ENCODE measurements at places on chromosomes 12 and 14.

GRCh38 chr14:81205639-81206038 is 15.1 kb downstream of the GTF2A1 start:
- peak; percentile 31 for DNase-seq

DNA sequence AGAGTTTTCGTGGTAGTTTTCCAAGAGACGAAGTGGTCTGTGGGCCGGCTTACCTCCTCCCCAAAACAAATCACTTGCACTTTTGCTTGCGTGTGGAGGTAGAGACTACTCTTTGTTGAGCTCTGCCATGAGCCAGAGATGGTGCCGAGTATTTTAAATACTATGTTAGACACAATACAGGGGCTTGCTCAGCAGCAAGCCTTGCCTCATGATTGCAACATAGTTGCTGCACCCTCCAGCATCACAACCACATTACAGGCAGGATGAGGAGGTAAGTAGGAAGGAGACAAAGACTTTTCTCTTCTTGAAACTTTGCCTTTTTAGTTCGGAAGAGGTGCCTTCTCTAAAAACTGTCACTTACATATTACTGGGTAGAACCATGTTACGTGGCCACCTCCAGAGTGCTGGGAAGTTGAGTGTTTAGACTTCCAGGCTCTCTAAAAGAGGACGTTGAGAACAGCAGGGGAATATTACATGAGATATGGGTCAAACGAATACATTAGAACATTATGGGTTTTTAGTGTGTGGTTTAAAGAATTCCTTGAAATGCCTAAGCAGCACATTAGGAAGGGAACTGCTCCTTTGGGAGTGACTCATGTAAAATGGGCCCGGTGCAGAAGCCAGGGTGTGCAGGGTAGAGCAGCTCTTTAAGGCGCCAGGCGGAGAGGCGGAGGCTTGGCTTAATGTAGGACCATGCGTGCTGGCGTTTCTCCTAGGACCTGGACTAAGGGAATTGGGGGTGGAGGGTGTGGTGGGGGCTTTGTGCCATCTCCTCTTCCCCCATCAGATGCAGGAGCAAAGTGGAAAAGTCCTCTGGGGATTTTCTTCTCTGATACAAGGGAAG is 110.6 kb upstream of the PRMT8 start:
- no peak for DNase-seq

DNA sequence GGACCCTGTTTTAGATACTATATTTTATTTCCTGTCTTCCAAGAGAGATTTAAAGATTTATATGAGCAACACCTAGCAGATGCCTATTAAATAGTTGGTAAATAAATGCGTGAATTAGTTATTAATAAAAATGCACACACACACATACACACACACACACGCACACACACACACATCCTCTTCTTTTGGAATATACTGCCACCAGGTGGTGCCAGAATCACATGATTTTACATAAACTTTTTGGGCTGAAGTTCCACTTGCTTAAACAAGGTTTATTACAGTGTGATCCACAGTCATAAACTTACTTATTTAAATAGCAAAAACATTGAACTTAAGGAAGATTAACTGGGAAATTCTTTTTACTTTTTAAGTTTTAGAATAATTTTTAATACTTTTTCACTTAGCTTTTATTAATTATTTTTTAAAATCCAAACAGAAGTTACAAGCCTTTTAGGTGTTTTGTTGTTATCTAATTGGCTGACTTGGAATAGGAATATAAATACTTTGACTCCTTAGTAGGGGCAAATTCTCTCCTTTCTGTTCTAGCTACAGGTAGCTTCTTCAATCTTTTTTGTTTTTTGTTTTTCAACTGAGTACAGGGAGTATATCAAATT is 17.5 kb downstream of the RAD51B start:
- peak; percentile 85 for DNase-seq

GRCh38 chr12:54566792-54567191 is 17.4 kb downstream of the PDE1B start:
- DNase-seq: peak; percentile 60

DNA sequence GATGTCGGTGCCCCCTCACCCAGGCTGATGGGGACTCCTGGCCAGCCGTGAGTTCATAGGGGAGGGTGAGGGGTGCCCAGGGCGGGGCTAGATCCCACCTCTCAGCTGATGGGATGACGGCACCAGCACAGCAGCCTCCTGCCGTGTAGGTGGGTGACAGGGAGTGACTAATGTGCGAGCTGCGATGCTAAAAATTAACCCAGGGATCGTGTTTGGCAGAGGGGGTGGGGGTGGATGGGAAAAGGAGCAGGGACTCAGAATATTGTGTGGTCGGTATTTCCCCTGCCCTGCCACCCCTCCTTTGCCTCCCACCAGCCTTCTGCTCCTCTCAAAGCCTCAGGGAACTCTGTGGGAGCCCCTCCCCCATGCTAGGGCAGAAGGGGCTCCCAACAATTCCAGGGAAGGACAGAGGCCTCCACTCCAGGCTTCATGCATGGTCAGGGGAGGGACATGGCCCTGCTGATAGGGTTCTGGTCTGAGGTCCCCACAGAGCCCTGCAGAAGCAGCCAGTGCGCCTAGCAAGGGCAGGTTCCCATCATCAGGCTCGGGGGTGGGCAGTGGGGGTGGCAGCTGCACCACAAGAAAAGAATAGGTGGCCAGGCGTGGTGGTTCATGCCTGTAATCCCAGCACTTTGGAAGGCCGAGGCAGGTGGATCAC is 12.5 kb downstream of the TAMALIN start:
- DNase-seq: no peak

- no peak for DNase-seq
Measured at GRCh38 chr12:95674631-95675030, 115.9 kb downstream of the NTN4 start.

DNA sequence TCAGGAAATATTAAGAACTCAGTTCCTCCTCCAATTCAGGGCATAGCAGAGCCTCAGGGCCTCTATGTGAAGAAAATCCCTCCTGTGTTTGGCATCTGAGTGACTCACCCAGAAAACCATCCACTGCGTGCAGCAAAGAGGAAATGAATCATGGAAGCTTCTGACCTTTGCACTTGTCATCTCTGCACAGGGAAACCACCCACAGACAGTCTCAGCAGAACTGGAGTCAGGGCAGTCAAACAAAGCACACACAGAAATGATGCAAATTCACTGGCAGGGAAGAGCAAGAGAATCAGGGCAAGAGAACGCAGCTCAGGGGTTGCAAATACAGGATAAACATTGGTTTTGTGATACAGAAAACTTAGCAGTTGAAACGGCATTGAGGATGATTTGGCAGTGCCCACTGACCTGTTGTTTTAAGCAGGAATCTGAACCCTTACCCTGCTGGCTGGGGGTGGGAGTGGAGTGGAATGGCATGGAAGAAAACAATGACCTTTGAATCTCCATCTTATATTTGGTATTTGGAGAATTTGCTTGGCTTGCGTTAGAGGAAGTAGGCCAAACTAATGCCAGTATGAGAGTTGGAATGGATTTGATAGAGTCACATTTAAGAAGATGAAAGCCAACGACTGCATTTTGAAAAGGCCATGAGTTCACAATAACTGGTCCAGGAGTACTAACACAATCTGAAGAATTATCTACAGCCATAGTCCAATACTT is 53.5 kb downstream of the PHLDA1 start:
- peak; percentile 49 for DNase-seq

DNA sequence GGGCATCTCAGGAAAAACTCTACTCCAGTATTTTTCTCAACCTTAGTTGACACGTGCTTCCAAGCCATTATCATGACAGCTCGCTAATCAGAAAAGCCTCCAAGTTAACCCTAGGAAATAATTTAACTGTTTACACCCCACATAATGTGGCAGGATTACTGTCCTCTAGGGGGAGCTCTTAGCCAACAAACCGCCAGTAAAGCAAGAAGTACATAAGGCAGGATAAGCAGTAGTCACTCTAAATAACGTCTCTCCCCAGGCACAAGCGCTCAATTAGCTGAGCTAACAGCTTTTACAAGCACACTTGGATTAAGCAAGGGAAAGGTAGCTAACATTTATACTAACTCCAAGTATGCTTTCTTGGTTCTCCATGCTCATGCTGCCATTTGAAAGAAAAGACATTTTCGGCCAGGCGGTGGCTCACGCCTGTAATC is 22.8 kb downstream of the APOBEC1 start:
- peak; percentile 80 for DNase-seq

- DNase-seq: no peak
Measured at GRCh38 chr12:38809832-38810231, 95.6 kb downstream of the CPNE8 start.

DNA sequence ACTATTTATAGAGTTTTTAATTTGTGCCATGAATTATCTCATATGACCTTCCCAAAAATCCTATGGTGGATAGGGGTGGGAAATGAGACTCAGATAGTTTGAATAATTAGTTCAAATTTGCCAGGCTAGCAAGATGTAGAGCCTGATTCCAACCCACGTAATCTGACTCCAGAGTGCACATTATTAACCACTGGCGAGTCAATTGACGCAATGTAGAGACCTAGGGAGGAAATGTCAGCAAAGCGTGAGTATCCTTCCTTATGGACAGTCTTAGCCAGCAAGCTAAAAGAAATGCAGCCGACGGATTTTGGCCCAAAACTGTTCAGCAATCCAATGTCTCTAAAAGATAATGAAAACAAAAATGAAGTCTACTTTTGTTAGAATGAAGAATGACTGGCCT is 193.3 kb upstream of the KRR1 start:
- DNase-seq: no peak

- no peak for DNase-seq
Measured at GRCh38 chr14:30532264-30532663, 26.7 kb upstream of the G2E3 start.

- no peak for DNase-seq
Measured at GRCh38 chr12:111222523-111222922, 146.4 kb downstream of the PHETA1 start.

DNA sequence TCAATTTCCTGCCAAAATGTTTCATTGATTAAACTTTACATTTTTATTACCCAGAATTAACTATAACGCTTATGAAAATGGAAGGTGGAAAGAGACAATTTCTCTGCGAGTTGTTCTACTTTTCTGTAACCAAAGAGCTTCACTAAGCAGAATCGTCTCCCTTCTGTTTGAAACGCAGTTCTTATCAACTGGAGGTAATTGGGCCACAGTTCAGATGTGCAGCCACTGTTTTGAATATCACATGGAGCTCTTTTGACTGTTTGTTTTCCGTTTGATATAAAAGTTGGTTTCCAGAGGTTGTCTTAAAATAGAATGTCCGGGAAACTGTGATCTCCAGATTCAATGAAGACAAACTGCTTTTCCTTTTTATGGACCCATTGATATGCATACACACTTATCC is 183.3 kb upstream of the SEL1L start:
- DNase-seq: no peak

Measured in hematopoietic multipotent progenitor cell treated with erythropoietin and hydrocortisone succinate and interleukin-3 and kit ligand, for 6 days (in vitro differentiated cells).